Substantia nigra (tissue), 51 donors: ENCODE measurements at places on chromosomes 3 and 15.
A peak's percentile ranks its signal among the peaks of the same experiment; 100 is the strongest.

DNA sequence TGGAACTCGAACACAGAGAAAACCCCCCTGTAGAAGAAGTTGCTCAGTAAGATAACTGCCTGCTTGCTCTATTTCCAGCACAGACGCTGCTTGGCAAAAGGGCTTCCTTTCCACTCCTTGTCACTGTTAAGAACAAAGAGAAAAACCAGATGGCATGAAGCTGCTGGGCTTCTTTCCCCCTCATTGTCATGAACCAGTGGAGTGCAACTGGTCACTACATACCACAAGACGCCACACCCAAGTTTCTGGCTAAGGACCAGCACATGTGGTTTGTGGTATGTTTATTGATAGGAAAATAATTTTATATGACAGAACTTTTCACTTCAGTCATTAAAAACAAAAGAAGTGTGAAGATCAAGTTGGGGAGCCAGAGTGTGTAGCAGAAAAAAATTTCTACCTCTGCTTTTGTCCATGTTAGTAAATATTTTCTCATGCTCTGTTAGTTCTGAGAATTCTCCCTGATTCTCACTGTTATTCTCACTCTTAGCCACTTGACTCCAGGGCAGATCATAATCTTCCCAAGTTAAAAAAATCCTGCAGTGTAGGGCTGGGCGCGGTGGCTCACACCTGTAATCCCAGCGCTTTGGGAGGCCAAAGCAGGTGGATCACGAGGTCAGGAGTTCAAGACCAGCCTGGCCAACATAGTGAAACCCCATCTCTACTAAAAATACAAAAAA is 37.9 kb downstream of the CLK3 start:
- no peak for DNase-seq

DNA sequence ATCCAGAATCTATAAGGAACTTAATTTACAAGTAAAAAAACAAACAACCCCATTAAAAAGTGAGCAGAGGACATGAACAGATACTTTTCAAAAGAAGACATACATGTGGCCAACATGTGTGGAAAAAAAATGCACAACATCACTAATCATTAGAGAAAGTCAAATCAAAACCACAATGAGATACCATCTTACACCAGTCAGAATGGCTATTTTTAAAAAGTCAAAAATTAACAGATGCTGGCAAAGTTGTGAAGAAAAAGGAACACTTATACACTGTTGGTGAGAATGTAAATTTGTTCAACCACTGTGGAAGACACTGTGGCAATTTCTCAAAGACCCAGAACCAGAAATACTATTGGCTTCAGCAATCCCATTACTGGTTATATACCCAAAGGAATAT is 830.0 kb upstream of the ALCAM start:
- DNase-seq = no peak

GRCh38 chr3:172107403-172107802 is 68.0 kb downstream of the FNDC3B start:
- DNase-seq = no peak

GRCh38 chr3:143896486-143896885 is 48.2 kb upstream of the SLC9A9 start:
- no peak for DNase-seq

GRCh38 chr3:27357665-27358258 is 11.4 kb downstream of the NEK10 start:
- DNase-seq = peak; percentile 5

GRCh38 chr15:51298620-51299019 is 39.8 kb downstream of the CYP19A1 start:
- DNase-seq = no peak
